Mucosa of gallbladder (tissue), 1 donor: ENCODE measurements at places on chromosomes 2 and 18. TPM values are rescaled to one million over a fixed set of nuclear protein-coding genes. Genes with fewer than 3 reads are reported as not detected.

GRCh38 chr2:120404941-120405758 is 59.2 kb downstream of the INHBB start:
- DNase-seq: no peak

DNA sequence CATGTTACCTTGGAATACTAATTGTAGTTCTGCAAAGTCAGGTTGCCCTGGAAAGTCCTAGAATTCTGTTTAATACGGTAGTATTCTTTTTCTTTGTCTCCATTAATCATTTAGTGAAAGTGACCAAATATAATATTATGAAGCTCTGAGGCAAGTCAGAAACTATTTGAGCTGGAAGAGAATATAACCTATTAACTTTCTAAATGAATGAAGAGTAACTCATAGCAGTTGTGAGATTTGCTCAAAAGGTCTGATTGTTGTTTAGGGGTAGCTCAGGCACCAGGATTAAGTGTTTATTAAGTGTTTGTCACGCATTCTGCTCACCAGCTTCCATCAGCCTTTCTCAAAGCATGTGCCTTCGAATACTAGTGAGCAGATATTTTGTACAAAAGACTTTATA is 46.7 kb upstream of the SERPINE2 start:
- DNase-seq: no peak

- DNase-seq: no peak
Measured at GRCh38 chr2:222979484-222979883, 72.5 kb upstream of the KCNE4 start.

DNA sequence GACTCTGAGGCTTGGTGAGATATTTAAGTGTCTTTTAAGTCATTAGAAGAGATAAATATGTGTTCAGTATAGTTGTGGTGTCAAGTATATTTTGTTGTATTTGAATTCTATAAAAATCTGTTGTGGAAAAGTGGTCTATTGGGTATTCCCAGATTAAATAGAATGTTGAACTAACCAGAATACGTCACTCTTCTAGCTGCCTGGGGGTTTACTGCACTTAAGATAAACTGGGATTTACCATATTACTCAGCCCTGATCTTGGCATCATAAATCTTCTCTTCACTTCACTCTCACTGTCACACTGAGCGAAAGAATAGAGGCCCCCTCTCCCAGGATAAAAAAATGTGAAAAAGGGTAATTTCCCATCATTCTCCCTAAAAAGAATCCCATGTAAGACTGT is 129.8 kb downstream of the BCL2 start:
- no peak for DNase-seq

The CNTNAP5 gene
- 31.7 TPM for total RNA-seq

- DNase-seq: no peak
Measured at GRCh38 chr18:28469946-28470345, 293.0 kb upstream of the CDH2 start.

DNA sequence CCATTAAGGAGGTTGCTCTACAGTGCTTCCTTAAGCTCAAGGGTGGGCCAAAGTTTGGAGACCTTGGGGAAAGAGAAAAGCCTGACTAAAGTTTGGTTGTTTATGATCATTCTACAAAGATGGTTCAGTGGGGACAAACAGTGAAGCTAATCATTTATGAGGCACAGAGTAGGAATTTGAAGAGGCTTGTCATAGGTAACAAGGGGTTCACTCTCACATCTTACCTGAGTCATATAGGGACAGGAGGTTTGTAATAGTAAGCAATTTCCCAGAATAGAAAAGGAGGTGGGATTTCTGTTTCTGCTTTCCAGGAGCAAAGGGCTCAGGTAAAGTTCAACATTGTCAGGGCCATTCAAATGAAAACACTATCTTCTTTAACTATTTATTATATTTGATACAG is 787.9 kb downstream of the CPS1 start:
- DNase-seq: no peak

The KYNU gene
- total RNA-seq: 3.3 TPM

- no peak for DNase-seq
Measured at GRCh38 chr2:231069379-231070054, 12.8 kb downstream of the PSMD1 start.

- DNase-seq: no peak
Measured at GRCh38 chr2:8620611-8621382, 61.1 kb upstream of the ID2 start.

- no peak for DNase-seq
Measured at GRCh38 chr18:499776-500631, 497 bp downstream of the COLEC12 start.

DNA sequence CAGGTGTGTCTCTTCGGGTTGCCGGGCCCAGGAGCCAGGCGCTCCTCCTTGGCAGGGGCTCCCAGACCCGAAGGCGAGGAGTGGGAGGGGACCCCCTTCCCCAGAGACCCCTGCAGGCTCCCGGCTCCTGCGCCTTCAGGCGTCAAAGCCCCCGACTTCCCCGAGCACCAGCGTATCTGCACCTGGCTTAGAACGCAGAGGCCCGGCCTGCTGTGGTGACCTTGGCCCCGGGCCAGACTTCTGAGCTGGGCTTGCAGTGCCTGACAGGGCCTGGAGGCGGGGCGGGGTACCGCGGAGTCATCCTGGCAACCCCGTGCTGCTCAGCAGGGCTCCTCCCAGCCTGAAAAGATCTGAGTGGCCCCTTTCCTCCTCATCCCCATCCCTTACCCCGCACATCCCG is 27.0 kb downstream of the SKA1 start:
- peak; percentile 50 for DNase-seq

- no peak for DNase-seq
Measured at GRCh38 chr2:236166796-236167296, 1.3 kb downstream of the GBX2 start.

The C2orf66 gene
- not detected for total RNA-seq

The B3GNT7 gene
- 281 TPM for total RNA-seq

The POTEI gene
- 0.03 TPM for total RNA-seq

The TUBA3D gene
- not detected for total RNA-seq

The IGFBP5 gene
- 246 TPM for total RNA-seq

The PRKAG3 gene
- total RNA-seq: not detected

DNA sequence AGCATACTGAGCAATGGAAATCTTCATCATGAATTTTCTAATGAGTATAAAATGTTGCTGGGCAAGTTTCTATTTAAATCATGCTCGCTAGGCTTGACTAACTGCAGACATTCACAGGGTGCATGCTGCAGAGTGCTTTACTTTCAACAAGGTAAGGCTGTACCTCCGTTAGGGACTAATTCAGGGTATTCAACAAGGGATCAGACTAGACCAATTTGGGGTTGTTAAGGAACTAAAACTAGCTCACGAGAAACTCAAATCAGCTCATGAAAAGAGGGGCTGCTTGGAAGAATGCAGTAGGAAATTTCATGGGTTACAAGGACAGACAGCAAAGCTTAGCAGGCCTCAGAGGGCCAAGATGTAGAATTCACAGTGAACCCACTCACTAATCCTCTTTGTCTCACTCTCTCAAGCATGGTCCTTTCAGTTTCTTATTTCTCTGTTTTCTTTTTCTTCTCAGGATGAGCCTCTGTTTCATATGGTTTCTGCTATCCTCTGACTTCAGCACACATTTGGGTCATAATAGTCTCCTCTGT is 2.2 kb downstream of the MYO3B start:
- no peak for DNase-seq

The CYP27A1 gene
- total RNA-seq: 20.4 TPM

GRCh38 chr18:76656925-76657827 is 162.1 kb upstream of the ZNF516 start:
- no peak for DNase-seq

GRCh38 chr18:31057051-31057450 is 14.5 kb upstream of the DSC3 start:
- no peak for DNase-seq

GRCh38 chr2:221571025-221571550 is 1.0 kb downstream of the EPHA4 start:
- no peak for DNase-seq
